Natural killer cell (primary cell): ENCODE measurements at places on chromosomes 3 and 15.

DNA sequence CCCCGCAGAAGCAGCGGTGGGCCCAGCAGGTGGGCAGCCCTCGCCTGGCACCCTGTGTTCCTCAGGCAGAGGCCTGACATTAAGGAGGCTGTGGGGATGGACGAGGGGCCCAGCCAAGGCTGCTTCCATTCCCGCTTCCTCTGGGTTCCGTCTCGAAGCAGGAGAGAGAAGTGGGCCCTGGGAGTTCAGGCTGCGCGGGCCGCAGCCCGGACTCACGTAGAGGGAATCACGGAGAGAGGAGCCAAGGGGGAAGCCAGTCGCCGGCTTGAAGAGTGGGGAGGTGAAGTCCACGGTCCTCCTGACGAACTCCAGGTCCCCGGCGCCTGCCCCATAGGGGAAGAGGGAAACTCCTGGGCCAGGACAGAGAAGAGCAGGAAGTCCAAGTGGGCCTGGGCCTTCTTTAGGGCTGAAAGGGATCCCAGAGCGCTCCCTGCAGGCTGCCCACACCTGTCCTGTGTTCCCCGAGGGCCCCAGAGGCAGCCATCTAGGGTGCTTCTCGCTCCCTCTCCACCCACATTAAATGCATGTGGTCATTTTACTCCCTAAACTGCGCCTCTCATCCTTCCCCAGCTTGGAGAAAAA, 37.7 kb downstream of the MUC4 start:
- DNase-seq: no peak
- H3K4me1 ChIP-seq: peaks cover 3% of the 10 kb centered on the region
- no peaks in the 10 kb centered on the region for H3K27me3 ChIP-seq
- H3K36me3 ChIP-seq: no peaks in the 10 kb centered on the region

DNA sequence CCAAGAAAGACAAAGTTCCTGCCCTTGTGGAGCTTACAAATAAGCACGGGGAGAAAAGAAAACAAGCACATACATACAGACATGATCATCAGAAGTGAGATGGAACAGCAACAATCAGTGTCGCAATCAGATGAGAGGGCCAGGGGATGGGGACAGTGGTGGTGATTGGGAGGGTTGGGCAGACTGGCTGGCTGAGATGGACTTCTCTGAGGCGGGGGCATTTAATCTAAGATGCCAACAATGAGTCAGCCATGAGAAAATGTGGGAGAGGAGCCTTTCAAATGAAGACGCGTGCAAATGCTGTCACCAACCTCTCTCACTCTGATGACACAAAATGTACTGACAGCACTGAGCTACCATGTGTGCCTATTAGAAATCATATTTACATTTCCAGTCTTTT, 81.4 kb downstream of the NCEH1 start:
- no peaks in the 10 kb centered on the region for H3K27me3 ChIP-seq
- H3K27ac ChIP-seq: no peak overlapping the region
- H3K36me3 ChIP-seq: peaks cover 10% of the 10 kb centered on the region
- DNase-seq: no peak
- no peaks in the 10 kb centered on the region for H3K4me1 ChIP-seq

DNA sequence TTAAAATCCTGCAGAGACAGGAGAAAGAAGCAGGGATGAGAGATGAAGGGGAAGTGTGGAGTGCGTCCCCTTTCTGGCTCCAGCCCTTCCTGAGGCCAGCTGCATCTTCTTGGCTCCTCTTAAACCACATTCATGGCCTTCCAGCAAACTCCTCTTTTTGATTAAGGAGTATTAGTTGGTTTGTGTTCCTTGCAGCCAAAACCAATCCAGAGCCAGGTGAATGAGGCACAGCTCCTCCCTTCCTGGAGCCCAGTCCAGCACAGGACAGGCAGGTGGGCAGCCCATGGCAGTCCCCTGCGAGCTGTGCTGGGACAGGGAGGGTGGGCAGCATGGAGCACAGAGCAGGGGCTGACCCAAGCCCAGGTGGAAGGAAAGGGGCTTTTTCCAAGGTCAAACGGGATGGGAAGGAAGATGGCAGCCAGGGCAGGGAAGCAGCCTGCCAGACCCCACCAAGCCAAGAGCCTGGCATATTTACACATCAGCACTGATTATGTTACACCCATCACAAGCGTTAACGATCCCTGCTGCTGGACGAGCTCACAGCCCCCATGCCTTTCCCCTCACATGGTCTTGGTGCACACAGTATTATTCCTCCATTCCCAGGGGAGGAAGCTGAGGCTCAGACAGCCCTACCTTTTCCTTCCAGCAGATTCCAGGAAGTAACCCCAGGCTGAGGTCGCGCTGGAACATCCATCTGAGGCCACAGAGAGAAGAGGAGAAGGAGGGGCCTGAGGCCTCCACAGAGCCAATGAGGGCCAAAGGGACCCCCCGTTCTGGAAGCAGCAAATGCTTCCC, 175.6 kb downstream of the SMAD6 start:
- no peaks in the 10 kb centered on the region for H3K27me3 ChIP-seq
- no peak for DNase-seq
- no peaks in the 10 kb centered on the region for H3K4me1 ChIP-seq
- H3K27ac ChIP-seq: no peak overlapping the region
- no peak overlapping the region for H3K4me3 ChIP-seq

- no peaks in the 10 kb centered on the region for H3K27me3 ChIP-seq
- no peak overlapping the region for H3K27ac ChIP-seq
- H3K36me3 ChIP-seq: no peaks in the 10 kb centered on the region
- no peak overlapping the region for H3K4me3 ChIP-seq
Observed at GRCh38 chr3:54861248-54862067, 66.4 kb downstream of the LRTM1 start.

DNA sequence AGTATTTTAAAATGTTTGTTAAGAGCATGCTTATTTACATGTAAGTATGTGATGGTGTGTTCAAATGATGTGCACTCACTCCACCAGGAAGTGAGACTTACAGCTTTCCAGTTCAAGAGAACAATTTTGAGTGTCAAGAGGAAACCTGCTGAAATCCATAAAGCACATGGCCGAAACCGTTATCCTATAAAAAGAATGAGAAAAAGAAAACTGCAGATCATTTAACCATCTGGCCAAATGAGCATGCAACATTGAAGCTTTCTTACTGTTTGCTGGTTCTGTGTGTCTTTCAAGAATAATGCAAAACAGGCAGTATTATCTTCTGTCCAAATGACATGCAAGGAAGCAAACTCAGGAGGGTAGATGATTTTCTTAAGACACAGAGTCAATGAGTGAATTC, 26.3 kb downstream of the GABRR3 start:
- H3K36me3 ChIP-seq: no peaks in the 10 kb centered on the region
- DNase-seq: no peak
- H3K27me3 ChIP-seq: no peaks in the 10 kb centered on the region
- no peak overlapping the region for H3K4me3 ChIP-seq
- peaks cover under 1% of the 10 kb centered on the region for H3K4me1 ChIP-seq
- H3K27ac ChIP-seq: no peak overlapping the region

DNA sequence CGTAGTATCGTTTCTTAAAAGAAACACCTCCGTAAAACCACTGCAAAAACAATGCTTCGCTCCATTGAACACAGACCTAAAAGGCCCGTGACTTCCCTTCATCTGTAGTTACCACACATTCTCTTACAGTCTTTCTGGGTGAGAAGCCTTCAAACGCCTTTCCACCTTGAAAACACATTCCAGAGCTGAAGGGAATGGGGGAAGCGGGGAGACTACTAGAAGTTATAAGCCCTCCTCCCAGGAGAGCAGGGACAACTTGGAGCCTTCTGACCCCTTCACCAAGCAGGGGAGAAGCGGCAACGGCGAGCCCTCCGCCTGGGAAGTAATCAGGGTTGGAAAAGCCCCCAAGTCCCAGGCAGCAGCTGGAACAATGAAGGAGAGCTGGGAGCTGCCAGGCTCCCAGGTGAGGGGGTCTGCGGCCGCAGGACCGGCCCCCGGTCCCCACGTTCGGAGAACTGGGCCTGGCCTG, 461 bp downstream of the SECISBP2L start:
- peaks cover 8% of the 10 kb centered on the region for H3K4me1 ChIP-seq
- H3K4me3 ChIP-seq: peak overlapping the region; percentile 60
- no peaks in the 10 kb centered on the region for H3K36me3 ChIP-seq
- peak overlapping the region; percentile 60 for H3K27ac ChIP-seq
- H3K27me3 ChIP-seq: no peaks in the 10 kb centered on the region
- DNase-seq: no peak

DNA sequence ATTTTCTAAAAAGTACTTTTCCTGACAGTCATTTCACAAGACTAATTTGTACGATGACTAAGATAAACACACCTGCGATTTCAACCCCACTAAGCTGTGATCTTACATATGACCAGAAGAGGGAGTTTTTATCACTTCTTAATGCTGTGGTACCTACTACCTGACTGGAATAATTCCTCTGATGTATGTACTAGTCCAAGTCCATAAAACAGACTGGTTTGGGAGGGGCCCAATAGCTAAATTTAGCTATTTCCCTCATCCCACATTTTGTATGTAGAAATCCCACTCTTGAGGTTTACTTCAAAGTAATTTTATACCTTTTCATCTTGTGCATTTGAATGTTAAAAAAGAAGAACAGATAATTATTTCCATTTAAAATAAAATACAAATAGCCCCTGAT, 49.7 kb upstream of the SCAANT1 start:
- no peaks in the 10 kb centered on the region for H3K27me3 ChIP-seq
- DNase-seq: no peak
- peaks cover 6% of the 10 kb centered on the region for H3K4me1 ChIP-seq
- H3K4me3 ChIP-seq: no peak overlapping the region

DNA sequence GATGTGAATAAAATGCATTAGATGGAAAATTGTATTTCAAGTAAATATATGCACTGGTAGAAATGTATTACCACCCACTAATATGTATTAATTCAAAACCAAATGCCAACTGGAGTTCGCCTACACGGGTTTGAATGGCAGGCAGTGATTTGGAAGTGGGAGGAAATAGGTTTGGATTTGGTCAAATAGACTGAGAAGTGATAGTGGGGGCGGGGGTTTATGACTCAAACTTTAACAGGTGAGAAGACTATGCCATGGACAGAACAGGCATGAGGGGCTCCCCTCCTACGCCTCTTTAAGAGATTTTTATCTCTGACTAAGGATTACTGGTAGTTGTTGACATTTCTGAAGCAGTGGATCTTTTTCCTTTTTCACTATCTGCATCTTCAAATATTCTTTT, 677.8 kb downstream of the NTRK3 start:
- H3K36me3 ChIP-seq: no peaks in the 10 kb centered on the region
- no peak for DNase-seq
- H3K27ac ChIP-seq: no peak overlapping the region

DNA sequence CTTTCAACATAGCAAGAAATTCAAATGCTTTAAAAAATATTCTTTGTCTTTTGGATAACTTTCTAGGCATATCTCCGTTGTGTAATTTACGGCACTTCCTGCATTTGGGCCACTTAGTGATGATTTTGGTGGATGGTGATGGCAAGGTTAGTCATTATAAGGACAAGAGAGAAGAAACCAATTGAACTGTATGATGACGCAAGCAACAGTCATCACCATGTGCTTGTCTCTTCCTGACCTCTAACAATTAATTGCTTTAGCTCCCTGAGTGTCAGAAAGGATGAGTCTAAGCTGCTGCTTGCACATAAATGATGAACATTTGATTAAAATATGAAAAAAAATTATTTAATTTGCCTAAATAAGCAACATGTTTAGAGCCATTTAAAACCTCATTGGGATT, 11.3 kb upstream of the P2RY12 start:
- no peaks in the 10 kb centered on the region for H3K36me3 ChIP-seq
- no peak overlapping the region for H3K27ac ChIP-seq
- H3K27me3 ChIP-seq: no peaks in the 10 kb centered on the region
- H3K4me1 ChIP-seq: no peaks in the 10 kb centered on the region
- no peak for DNase-seq
- H3K4me3 ChIP-seq: no peak overlapping the region

GRCh38 chr3:22392859-22393258, 641.8 kb upstream of the ZNF385D start:
- no peak overlapping the region for H3K4me3 ChIP-seq
- DNase-seq: no peak
- no peaks in the 10 kb centered on the region for H3K27me3 ChIP-seq

GRCh38 chr3:149586871-149587270, 71.0 kb downstream of the WWTR1 start:
- no peak for DNase-seq
- no peak overlapping the region for H3K27ac ChIP-seq
- no peaks in the 10 kb centered on the region for H3K4me1 ChIP-seq
- no peaks in the 10 kb centered on the region for H3K27me3 ChIP-seq

DNA sequence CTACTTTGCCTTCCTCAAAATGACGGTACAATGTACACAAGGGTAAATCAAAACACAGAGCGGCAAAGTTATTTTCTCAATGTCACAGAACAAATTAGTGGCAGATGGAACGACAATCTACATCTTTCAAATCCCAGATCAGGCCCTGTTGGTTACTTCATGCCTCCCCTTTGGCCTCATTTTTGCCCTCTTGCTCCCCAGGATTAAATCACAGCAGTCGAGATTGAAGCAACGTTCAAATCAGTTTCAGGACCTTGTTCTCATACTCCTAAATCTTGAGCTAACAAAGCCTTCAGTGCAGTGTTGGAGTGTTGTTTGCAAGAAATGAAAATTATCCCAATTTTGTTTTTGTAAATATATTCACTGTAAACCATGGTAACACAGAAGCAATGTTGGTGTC, 91.4 kb downstream of the FBN1 start:
- no peaks in the 10 kb centered on the region for H3K36me3 ChIP-seq
- no peak overlapping the region for H3K27ac ChIP-seq
- no peaks in the 10 kb centered on the region for H3K27me3 ChIP-seq
- no peak overlapping the region for H3K4me3 ChIP-seq

GRCh38 chr3:57019057-57019456, 41.4 kb upstream of the SPATA12 start:
- no peaks in the 10 kb centered on the region for H3K27me3 ChIP-seq
- H3K36me3 ChIP-seq: no peaks in the 10 kb centered on the region
- no peak overlapping the region for H3K4me3 ChIP-seq

DNA sequence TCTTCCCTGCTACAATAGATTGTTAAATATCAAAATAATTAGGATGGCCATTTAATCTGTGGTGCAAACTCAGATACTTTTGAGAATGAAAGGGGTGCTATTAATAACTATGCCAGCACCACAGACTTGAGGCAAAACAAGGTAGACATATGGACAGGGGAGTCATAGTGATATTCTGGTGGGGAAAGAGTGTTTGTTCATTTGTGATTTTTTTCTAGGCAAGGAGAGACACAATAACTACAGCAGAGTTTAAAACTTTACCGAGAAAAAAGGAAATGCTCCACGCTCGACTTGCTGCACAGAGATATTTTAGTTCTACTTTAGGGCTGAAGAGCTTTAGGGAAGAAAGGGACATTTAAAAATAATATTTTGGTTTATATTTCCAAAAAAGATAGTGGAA, 611.2 kb upstream of the GRM7 start:
- H3K36me3 ChIP-seq: no peaks in the 10 kb centered on the region
- DNase-seq: no peak
- H3K4me3 ChIP-seq: no peak overlapping the region
- H3K27ac ChIP-seq: no peak overlapping the region
- H3K27me3 ChIP-seq: no peaks in the 10 kb centered on the region

DNA sequence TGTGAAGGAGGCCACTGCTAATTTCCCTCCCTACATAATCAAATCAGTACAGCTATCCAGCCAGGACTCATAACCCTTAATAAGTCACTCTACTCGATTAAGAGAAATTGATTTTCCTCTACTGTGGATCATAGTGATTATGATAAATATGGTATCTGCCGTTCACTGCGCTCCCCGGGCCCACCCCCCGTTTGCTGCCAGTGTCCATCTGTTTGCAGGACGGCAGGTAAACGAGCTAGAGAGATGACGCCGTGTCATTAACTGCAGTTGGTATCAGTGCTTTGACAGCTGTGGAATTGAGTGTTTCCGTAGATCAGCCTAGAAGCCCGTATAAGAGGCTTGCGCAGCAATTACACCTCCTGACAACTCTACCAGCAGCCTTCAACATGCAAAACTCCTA, 94.9 kb downstream of the ROBO2 start:
- H3K4me1 ChIP-seq: no peaks in the 10 kb centered on the region
- no peaks in the 10 kb centered on the region for H3K27me3 ChIP-seq
- no peak overlapping the region for H3K4me3 ChIP-seq
- DNase-seq: no peak
- H3K27ac ChIP-seq: no peak overlapping the region
